Mucosa of gallbladder (tissue), 1 donor: ENCODE measurements at places on chromosomes 2 and 18. TPM values are rescaled to one million over a fixed set of nuclear protein-coding genes. Genes with fewer than 3 reads are reported as not detected.

The CFAP221 gene
- 5.4 TPM for total RNA-seq

The MLPH gene
- 222 TPM for total RNA-seq

The FMNL2 gene
- total RNA-seq, result 24.7 TPM

The RBM43 gene
- total RNA-seq, result 8.8 TPM

The SERPINB10 gene
- not detected for total RNA-seq

The PREB gene
- 51.3 TPM for total RNA-seq

The CHRNG gene
- total RNA-seq, result not detected

The TSN gene
- total RNA-seq, result 76.5 TPM

DNA sequence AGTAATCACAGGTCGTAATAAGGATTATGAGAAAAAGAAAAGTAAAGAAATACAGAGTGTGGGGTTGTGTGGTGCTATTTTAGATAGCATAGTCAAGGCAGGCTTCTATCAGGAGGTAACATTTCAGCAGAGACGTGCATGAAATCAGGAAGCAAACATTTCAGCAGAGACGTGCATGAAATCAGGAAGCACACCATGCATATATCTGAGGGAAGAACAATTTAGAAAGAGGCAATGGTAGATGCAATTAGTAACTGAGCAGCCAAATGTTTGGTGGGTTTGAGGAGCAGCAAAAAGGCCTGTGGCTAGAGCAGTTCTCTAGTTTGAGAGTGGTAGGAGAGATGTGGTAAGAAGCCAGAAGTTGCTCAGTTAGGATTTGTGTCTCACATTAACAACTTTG lies 713.7 kb downstream of the ADCYAP1 start:
- no peak for DNase-seq

GRCh38 chr18:61973273-61974115 lies 80.7 kb upstream of the RNF152 start:
- no peak for DNase-seq

DNA sequence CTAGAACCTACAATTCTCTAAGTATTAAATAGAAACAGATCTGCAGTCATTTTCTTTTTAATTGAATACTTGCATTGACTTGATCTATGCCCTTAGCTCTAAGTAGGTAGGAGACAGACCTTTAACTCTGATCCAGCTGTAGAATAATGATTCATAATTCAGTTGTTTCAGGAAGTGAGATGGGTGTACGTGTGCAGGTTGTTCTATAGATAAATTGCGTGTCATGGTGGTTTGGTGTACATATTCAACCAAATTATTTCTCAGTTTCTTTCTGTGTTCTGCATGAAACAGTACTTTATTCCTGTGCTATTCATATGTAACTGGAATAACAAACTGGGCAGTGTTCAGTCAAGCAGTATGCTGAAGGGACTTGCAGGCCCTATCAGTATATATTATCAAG lies 34.3 kb upstream of the CD226 start:
- DNase-seq, result no peak

DNA sequence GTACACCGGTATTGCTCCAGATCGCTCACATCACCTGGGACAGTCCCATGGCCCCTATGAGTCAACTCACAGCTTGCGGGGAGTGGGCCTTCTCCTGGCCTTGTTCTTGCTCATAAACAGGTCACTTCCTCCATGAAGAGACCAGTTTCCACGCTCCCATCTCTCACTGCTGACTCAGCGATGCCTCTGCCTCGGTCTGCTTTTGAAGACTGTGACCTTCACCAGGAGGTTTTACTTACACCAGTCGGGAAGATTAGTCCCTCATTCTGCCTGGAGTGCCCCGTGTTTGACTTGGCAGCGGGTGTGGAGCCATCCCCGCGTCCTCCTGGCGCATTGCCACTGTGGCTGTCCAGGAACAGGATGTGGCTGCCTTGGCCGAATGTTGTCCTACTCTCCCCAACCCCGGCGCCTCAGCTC lies 159.8 kb downstream of the RHBDD1 start:
- peak; percentile 59 for DNase-seq

GRCh38 chr2:49241501-49241900 lies 87.2 kb upstream of the FSHR start:
- DNase-seq, result no peak

- no peak for DNase-seq
Measured at GRCh38 chr18:57043241-57043640, 103.6 kb upstream of the BOD1L2 start.

DNA sequence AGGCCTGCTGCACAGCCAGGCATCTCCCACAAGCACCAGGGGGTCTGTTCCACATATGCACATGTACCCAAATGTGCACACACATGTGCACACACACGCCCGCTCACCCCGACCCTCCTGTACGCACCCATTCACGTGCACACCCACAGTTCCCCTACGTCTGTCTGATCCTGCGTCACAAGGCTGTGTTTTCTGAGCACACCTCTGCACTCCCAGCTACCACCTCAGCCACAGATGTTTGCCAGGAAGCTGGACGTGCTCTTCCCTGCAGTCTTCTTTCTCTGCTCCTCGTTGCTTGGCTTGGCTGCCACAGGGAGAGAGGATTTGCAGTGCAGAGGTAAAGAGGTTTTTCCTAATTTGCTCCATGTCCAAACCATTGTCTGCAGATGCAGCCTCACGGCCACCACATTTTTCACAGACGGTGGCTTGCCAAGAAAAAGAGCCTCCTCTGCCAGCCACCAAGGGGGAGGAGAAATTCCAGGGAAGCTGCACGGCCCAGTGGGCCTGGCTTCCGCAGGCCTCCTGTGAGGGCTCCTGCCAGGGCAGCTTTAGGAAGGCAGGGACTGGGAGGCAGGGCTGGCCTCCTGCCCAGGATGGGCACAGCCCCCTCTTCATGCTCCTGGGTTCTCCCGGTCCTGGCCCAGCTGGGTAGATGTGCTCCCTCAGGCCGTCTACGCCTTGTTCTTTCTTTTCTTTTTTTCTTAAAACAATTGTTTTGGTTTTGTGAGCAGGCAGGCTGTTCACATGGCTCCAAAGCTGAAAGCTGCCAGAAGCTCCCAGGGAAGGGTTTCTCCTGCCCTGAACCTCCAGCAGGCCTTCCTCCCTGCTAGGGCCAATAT lies 29.3 kb upstream of the HS6ST1 start:
- DNase-seq, result peak; percentile 66

DNA sequence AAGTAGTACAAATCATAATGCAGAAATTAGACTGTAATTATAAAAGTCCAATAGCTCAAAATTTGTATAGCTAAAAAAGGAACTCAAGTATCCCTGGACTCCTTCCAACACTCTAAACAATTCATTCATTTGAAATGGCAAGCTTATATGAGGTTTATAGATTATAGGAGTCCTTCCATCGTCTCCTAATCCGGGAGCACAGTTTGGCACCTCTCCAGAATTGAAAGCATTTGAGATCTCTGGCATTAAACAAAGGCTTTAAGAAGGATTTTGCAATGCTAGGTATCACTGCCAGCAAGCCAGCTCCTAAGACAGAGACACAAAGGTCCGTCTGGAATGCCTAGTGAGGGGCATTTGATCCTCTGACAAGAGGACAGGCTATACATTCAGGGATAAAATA lies 90.9 kb downstream of the ACVR1 start:
- peak; percentile 28 for DNase-seq

DNA sequence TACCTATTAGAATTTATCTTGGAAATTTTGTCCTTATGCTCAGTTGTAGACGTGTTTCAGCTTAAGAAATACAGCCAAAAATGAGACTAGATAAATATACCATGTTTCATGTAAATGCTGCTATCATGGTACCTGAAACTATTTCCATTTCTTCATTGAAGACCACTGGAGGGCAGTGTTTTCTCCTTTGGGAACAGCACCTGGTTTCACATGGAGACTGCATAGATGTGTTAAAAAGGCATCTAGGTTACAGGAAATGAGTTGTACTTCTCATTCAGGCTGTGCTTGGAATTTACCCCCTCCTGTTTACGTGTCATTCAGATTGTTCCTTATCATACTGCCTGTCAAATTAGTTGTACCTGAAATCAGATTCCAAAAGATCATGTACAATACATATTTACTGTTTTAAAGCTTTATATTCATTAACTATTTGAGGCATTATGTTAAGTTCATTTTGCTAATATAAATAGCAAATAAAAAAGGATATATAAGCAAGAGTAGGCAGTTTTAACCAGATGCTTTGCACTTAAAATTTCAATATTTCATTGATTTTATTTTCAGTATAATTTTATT lies 57.3 kb upstream of the PSMD14 start:
- DNase-seq, result no peak

DNA sequence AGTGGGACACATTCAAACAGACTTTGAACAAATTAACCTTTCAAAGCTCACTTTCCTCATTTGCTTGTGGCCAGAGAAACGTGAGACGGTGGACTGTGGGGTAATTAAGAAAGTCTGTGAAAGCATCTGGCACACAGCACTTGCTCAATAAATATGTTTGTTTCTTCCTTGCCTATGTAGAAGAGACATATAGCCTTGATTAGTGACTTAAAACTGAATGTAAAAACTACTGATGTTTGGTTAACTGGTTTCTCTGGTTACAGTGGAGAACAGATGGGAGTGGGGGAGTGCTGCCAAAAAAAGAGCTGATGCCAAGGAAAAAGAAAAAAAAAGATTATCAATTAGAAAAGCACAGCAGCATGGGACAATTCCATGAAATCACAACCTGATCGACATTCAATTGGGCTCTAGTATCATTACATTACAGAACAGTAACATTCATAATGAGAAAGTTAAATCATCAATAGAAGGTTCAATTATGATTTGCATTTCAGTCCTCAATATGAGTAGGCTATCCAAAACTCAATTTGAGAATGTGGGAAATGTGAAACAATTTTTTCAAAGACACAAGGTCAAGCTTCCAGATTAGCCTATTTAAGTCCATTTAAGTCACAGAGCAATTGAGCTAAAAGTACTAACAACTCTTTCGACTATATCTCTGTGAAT lies 14.7 kb downstream of the CUL3 start:
- no peak for DNase-seq

DNA sequence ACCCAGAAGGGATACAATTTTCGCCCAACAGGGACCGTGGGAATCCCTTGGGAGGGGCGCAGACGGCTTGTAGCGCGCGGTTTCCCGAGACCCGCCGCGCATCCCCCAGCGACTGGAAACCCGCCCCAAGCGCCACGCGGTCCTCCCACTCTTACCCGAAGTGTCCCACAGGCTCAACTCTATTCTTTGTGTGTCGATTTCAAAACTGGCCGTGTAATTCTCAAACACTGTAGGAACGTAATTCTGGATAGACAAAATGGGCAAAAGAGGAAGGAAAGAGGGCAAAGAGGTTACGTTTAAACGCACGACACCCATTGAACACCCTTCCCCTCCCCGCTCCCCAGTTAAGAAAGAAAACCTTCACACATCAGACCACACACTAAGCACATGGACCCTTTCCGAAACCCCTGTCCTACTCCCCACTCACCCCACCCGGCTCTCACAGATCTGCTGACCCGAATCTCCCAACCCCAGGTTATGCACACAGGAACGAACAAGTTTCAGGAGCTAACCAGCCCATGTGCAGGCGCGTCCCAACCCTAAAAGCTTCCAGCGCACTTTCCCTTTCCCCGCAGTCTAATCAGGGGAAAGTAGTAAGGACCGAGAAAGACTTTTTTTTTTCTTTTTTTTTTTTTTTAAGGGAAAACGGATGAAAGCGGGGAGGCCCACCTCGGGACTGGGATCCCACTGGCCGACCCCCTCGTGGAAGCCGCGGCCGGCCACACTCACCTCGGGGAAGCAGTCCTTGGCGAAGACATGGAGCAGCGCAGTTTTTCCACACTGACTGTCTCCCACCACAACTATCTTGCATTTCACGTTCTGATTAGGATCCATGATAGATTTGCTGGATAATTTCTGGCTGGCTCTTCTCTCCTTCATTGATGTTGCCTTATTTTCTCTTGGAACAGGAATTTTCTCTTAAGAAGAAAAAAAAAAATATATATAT lies 655 bp downstream of the RND3 start:
- DNase-seq, result peak; percentile 45

GRCh38 chr2:156320486-156321098 lies 11.9 kb downstream of the NR4A2 start:
- DNase-seq, result no peak

- DNase-seq, result no peak
Measured at GRCh38 chr2:178756343-178756742, 50.9 kb downstream of the TTN start.

DNA sequence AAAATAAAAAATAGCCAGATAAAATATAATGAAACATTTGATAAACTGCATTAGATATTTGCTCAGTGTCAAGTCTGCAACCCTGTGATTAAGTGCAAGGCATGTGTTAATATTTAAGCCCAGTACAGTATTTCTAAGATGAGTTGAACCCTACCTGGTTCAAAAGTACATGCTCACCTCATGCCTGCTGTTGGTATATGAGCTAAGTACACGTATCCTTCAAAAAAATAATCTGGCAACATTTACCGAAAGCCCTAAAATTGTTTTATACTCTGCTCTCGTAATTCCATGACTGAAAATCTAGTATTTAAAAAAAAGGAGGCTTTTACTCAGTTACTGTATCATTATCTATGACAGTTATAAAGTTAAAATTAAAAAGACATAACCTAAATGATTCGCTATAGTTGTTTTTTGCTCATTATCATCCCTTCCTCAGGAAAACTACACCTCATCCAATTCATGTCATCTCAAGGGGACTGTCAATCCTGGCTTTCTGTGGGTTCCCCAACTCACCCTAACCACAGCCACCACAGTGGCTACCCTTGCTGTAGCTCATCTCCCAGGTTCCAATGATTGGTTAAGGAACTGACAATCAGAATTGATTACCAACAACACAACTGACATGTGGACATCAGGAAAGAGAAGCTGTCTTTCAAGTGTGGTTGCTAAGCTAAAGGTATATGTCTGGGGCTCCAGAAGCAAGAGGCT lies 10.6 kb downstream of the TLK1 start:
- DNase-seq, result no peak

- DNase-seq, result no peak
Measured at GRCh38 chr2:4840791-4841190, 851.4 kb upstream of the SOX11 start.

- peak; percentile 76 for DNase-seq
Measured at GRCh38 chr2:106030287-106031268, 163.5 kb downstream of the UXS1 start.

DNA sequence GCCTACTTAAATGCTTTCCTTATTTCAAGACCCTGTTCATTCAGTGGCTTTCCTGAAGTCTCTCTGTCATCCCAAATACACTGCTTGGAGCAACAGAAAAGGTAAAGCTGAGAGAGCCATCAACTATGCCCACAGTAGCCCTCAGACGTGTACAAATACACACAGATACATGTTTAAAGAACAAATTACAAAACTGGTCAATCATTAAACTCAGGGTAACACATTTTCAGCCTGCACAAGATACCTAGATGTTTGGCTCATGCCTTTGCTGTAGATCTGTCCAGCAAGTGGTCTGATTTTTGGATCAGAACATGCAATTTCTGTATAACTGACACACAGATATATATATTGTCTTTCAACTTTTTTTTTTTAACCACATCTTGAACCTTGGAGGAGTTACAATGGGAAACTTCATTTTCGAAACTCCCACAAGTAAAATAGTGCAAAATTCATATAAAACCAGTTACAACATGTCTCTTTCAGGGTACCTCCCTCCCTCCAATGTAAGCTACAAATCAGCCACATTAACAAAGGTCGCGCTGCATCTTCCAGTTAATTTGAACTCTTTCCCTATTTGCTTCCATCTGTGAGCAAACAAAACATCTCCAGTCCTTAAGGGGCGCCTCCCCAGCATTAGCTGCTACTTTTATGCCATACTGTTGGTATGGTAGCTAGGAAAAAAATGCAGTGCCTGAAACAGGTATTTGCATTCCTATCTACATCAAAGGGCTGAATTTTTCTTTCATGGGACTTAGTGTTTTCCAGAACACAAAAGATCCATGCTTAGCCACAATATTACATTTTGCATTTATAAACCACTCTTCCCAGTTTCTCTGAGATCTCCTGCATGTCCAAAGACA lies 311.9 kb downstream of the NRXN1 start:
- DNase-seq, result no peak

- DNase-seq, result no peak
Measured at GRCh38 chr2:163185160-163185559, 346.6 kb upstream of the KCNH7 start.
